ENCODE measurements at places on chromosomes 2 and 18.
A peak's percentile ranks its signal among the peaks of the same experiment; 100 is the strongest.

DNA sequence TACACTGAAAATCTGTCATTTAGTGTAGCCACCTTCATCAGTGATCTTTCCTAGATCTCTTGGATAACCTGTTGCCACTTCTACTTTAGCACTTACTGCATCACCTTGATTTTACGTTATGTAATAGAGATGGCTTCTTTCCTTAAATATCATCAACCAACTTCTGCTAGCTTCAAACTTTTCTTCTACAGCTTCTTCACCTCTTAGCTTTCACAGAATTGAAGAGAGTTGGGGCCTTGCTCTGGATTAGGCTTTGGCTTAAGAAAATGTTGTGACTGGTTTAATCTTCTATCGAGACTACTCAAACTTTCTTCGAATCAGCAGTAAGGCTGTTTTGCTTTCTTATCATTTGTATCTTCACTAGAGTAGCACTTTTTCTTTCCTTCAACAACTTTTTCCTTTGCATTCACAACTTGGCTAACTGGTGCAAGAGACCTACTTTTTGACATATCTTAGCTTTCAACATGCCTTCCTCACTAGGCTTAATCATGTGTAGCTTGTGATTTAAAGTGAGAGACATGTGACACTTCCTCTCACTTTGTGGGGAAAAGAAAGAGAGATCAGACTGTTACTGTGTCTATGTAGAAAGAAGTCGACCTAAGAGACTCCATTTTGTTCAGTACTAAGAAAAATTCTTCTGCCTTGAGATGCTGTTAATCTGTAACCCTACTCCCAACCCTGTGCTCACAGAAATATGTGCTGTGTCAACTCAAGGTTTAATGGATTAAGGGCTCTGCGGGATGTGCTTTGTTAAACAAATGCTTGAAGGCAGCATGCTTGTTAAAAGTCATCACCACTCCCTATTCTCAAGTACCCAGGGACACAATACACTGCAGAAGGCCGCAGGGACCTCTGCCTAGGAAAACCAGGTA is 99.6 kb downstream of the ATL2 start:
- no peak overlapping the region for H3K27ac ChIP-seq
- no peaks in the 10 kb centered on the region for H3K36me3 ChIP-seq
- H3K4me3 ChIP-seq: no peak overlapping the region
- H3K4me1 ChIP-seq: no peaks in the 10 kb centered on the region
- no peaks in the 10 kb centered on the region for H3K27me3 ChIP-seq

GRCh38 chr2:232628466-232629128 is 4.8 kb upstream of the EFHD1 start:
- H3K27me3 ChIP-seq: peaks cover 5% of the 10 kb centered on the region
- no peak overlapping the region for H3K4me3 ChIP-seq
- H3K4me1 ChIP-seq: peaks cover 7% of the 10 kb centered on the region
- H3K36me3 ChIP-seq: no peaks in the 10 kb centered on the region
- no peak for DNase-seq
- H3K27ac ChIP-seq: peak overlapping the region; percentile 65

- no peak overlapping the region for H3K4me3 ChIP-seq
- no peak overlapping the region for H3K27ac ChIP-seq
- no peaks in the 10 kb centered on the region for H3K4me1 ChIP-seq
- no peaks in the 10 kb centered on the region for H3K27me3 ChIP-seq
- no peak for DNase-seq
Measured at GRCh38 chr2:102112271-102112670, 30.3 kb upstream of the IL1R1 start.

DNA sequence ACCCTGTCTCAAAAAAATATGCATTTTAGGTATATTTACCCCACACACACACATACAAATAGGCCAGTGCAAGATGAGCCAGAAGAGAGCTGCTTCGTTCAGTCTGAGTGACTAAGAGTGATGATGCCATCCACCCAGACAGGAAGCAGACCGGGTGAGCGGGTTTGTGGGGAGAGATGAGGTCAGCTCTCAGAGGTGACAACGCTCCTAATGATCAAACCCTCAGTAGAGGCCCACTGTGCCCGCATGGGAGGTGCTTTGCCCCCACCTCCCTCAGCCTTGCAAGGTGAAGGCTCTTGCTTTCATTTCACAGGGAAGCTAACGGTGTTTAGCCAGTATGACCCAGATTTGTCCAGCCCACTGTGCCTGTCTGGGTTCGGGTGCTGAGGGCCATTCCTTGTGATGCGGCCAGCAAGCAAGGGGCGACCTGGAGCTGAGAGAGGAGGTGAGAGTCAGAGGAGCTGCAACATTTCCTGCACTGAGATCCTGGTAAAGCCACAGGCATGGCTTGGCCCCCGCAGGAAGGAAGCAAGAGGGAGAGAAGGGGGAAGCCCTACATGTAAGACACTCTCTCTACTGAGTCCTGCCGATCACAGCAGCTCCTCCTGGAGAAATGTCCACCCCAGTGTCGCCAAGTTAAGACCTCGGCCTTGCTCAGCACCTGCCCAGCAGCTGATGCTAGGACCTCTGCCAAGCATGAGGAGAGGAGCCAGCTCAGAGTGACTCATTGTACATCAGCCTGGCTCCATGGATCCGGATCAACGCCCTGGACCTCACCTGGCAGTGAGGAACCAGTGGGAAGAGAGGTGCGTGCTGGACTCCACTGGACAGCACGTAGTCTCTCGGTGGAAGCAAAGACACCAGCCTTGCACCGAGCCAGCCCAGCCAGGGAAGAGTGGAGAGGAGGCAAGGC is 37.0 kb downstream of the NIFK start:
- peak overlapping the region; percentile 10 for H3K4me3 ChIP-seq
- H3K4me1 ChIP-seq: peaks cover 43% of the 10 kb centered on the region
- H3K27me3 ChIP-seq: no peaks in the 10 kb centered on the region
- no peaks in the 10 kb centered on the region for H3K36me3 ChIP-seq
- peak overlapping the region; percentile 68 for H3K27ac ChIP-seq

DNA sequence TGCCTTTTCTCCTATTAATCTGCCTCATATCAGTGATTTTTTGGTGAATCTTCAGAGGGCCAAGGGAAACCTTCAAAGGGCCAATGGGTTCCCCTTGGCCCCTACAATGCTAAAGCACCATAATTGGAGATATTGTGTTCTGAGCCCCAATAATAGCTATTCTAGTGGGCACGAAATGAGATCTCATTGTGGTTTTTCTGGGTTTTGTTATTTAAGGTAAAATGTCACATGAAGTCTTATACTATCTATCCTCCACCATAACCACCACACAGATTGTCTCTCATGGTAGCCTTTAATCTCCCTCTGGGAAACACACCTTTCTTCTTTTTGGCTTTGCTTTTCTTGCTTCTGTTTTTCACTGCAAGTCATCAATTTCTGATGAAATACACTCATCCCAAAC is 152.8 kb downstream of the B3GNT2 start:
- no peak overlapping the region for H3K27ac ChIP-seq
- no peak for DNase-seq
- H3K4me3 ChIP-seq: no peak overlapping the region
- H3K4me1 ChIP-seq: peaks cover 16% of the 10 kb centered on the region
- no peaks in the 10 kb centered on the region for H3K36me3 ChIP-seq
- no peaks in the 10 kb centered on the region for H3K27me3 ChIP-seq

DNA sequence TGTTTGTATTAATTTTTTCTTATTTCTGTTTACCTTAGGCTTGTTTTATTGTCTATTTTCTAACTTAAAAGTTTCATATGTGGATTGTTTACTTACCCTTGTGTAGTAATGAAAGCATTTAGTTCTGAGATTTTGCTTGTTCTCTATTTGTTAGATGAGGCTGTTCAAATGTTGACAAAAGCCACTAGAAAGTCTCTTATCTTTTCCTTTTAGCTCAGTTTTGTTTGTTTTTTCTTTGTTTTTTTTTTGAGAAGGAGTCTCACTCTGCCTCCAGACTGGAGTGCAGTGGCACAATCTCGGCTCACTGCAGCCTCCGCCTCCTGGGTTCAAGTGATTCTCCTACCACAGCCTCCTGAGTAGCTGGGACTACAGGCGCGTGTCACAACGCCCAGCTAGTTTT is 30.9 kb downstream of the USP14 start:
- H3K4me1 ChIP-seq: peaks cover under 1% of the 10 kb centered on the region
- no peak overlapping the region for H3K4me3 ChIP-seq
- H3K36me3 ChIP-seq: no peaks in the 10 kb centered on the region
- no peak for DNase-seq

- no peak overlapping the region for H3K27ac ChIP-seq
- no peak overlapping the region for H3K4me3 ChIP-seq
- no peaks in the 10 kb centered on the region for H3K36me3 ChIP-seq
- H3K27me3 ChIP-seq: no peaks in the 10 kb centered on the region
- no peaks in the 10 kb centered on the region for H3K4me1 ChIP-seq
Measured at GRCh38 chr18:36120297-36120696, 8.8 kb downstream of the SLC39A6 start.

DNA sequence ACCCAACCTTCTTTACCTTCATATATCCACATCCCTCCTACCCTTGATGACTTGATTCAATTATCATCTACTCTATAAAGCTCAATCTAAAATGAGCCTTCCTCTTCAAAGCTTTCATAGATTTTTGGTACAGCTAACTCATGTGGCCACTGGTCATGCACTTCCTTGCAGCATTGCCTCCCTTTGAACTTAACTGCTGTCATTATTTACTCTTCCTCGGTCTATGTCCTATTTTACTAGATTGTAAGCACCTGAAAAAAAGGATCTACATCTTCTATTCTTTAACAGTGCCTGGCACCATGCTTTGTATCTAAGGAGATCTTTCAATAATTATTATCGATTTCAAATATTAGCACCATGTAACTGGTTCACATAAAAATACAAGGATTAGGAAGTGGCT is 30.6 kb downstream of the MDH1 start:
- H3K36me3 ChIP-seq: no peaks in the 10 kb centered on the region
- H3K27ac ChIP-seq: no peak overlapping the region
- no peaks in the 10 kb centered on the region for H3K27me3 ChIP-seq
- DNase-seq: no peak

- no peaks in the 10 kb centered on the region for H3K36me3 ChIP-seq
- no peak for DNase-seq
- no peaks in the 10 kb centered on the region for H3K27me3 ChIP-seq
- H3K4me1 ChIP-seq: no peaks in the 10 kb centered on the region
- H3K4me3 ChIP-seq: no peak overlapping the region
- no peak overlapping the region for H3K27ac ChIP-seq
Measured at GRCh38 chr2:54735636-54736035, 12.2 kb downstream of the EML6 start.

DNA sequence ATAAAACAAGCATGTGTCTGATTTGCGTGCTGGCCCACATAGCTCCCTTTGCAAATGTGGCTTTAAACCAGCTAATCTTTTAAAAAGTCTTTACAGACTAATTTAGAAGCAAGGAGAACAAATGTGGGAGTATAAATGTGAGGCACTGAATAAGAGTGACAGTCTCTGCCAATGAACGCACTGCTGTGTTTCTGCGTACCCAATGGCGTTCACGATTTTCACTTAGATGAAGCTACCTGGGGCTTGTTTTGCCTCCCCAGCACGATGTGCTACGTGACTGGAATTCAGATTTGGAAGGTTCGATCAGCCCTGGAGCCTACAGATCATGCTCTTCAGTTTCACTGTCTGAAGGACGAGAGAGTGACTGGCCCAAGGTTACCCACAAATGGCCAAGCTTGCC is 10.8 kb upstream of the CRACDL start:
- H3K36me3 ChIP-seq: no peaks in the 10 kb centered on the region
- H3K4me3 ChIP-seq: no peak overlapping the region
- H3K27me3 ChIP-seq: no peaks in the 10 kb centered on the region

GRCh38 chr2:242043538-242044312 is 174.2 kb downstream of the RTP5 start:
- H3K27me3 ChIP-seq: no peaks in the 10 kb centered on the region
- no peaks in the 10 kb centered on the region for H3K4me1 ChIP-seq
- H3K27ac ChIP-seq: no peak overlapping the region
- H3K36me3 ChIP-seq: no peaks in the 10 kb centered on the region
- DNase-seq: no peak
- H3K4me3 ChIP-seq: no peak overlapping the region

Measured in esophagus squamous epithelium (tissue), 5 donors.